ENCODE measurements at places on chromosomes 3 and 15.

DNA sequence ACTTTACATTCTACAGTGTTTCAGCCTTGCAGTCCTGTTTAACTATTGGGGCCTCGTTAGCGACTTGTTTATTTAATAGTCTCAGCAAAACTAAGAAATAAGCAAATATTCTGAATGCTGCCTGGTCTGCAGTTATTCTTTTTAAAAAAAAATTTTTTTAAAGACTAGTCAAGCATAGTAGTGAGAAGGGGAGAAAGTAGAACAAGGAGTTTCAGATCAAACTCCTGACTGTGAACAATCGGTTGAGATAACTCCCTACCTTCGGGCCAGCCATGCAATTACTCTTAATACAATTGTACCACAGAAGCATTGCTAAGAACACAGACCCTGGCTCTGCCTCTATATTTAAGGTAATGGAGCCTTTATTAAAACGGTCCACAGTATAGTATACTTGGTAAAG, 5.8 kb upstream of the DUT start:
- DNase-seq, result no peak

- no peak for DNase-seq
Measured at GRCh38 chr3:172517859-172518466, 5.3 kb downstream of the TNFSF10 start.

GRCh38 chr3:70421506-70421905, 109.1 kb upstream of the MDFIC2 start:
- no peak for DNase-seq

GRCh38 chr3:64691051-64691450, 3.3 kb upstream of the ADAMTS9 start:
- peak; percentile 33 for DNase-seq

DNA sequence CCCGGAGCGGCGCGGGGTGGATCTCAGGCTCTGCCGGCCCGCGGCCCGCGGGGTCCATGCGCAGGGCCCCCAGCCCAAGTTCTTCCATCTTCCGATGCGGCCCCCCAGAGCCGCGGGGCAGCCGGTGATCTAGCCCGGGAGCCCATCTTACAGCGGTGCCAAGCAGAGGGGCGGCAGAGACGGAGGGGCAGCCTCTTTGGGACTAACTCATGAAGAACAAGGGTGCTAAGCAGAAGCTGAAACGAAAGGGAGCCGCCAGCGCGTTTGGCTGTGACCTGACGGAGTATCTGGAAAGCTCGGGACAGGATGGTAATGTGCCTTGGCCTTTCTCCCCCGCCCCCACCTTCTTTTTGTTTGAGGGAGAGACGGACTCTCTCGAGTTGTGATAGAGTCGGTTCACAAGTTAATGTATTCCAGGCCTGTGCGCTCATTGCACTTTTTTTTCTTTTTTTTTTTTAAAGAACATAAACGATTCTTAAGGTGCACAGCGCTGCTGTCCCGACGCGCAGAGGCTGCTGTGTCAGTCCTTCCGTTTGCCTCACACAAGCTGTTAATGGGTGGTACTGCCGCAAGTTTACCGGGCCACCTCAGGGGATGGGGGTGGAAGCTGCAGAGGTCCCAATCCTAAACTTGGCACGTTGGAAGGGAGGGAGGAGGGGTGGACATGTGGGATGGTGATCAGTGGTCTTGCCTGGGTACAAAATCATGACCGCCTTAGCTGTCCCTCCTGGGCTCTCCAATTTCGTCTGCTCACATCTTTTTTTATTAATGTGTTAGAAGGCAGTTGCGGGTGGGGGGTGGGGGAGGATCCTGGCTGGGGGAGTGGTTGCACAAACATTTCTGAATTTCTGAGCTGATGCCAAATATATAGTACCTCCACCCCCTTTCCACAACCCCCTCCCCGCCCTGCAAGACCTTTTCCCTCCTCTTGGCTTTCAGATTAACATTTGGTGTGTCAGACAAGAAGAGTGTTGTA, 801 bp downstream of the ARHGAP31 start:
- DNase-seq, result no peak

GRCh38 chr3:8724108-8724752, 9.4 kb upstream of the CAV3 start:
- DNase-seq, result no peak

- DNase-seq, result no peak
Measured at GRCh38 chr15:44163370-44163769, 31.7 kb downstream of the FRMD5 start.

GRCh38 chr3:51799879-51800749, 21.1 kb upstream of the IQCF6 start:
- DNase-seq, result peak; percentile 61

DNA sequence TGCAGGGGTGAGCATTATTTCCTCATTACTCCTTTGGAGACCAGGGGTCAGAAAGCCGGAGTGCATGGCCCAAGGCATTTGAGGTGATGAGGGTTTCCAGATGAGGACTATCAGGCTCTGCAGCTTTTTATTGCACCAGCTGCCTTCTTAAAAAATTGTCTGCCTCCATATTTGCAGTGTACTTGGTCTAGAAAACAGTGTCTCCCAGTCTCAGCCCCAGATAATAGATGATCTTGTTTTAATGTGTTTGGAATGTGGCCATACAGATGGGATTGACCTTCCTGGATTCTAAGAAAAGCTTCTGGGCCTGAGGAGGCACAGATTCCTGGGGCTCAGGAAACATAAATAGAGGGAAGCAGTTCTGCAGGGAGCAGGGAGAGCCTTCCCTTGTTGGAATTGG, 123.3 kb downstream of the GABRG3 start:
- DNase-seq, result no peak

DNA sequence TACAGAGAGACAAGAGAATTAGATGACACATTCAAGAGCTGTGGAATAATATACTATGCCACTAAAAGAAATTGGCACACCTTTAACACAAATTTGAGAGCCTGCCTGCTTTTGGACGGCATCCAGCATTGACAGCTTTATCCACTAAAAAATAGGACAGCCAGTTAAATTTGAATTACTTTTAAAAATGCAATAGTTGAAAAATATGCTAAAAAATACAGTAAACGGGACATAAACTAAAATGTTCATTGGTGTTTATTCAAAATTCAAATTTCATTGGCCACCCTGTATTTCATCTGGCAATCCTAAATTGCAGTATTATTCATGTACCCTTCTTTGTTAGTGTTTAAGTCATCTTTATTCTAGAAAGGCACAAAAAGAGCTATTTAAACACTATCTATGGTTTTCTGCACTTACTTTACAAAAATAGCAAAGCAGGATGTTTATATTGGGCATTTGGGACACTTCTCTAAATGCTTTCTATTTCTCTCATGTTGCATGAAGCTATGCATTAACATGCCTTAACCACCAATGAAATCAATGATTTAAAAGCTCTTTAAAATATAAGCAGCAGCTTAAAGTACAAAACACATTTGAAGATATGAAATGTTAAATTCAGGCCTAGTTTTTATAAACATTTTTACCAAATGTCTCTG, 160.1 kb downstream of the NEK10 start:
- no peak for DNase-seq

GRCh38 chr3:131803113-131803512, 231.7 kb downstream of the CPNE4 start:
- DNase-seq, result no peak

DNA sequence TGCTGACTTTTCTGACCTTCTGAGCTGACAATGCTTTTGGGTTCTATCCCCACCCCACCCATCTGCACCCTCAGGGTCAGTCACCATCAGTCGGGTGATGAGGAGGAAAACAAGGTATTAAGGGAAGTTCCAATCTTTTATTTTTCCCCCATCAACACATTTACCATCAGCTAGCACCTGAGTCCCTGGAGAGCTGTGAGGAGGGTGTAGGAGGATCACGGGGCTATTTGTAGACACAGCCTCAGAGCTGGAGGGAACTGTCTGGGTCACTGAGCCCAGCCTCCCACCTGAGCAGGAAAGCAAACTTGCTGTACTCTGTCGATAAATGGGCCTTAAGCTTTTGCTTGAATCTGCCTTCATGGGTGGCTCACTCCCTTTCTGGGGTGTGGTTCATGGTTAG, 24.8 kb upstream of the ZFAND6 start:
- no peak for DNase-seq

- DNase-seq, result no peak
Measured at GRCh38 chr15:39589815-39590644, 9.2 kb downstream of the THBS1 start.

- no peak for DNase-seq
Measured at GRCh38 chr3:65354880-65355279, 667.1 kb upstream of the ADAMTS9 start.

- DNase-seq, result no peak
Measured at GRCh38 chr3:67561266-67561665, 93.1 kb downstream of the SUCLG2 start.

DNA sequence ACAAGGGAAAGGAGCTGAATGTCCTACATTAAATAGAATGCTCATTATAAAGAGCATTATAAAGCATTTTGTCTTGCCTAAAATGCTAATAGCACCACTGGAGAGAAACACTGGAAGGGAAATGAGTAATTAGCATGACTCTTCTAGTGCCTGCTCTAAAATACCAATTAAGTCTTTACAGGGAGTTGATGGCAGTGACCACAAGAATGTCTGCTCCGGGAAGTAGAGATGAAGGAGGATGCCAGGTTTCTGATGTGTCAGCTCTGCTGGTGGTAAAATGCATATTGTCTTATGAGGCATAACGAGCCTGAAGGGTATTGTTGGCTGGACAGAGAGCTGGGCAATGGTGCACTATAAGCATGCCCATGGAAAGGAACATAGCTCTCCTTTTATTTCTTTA, 49.5 kb downstream of the MYLK start:
- DNase-seq, result peak; percentile 93

Measured in HS-5 (cell line).